ENCODE measurements at places on chromosomes 16 and 17. TPM values are rescaled to one million over a fixed set of nuclear protein-coding genes. Genes with fewer than 3 reads are reported as not detected.
A peak's percentile ranks its signal among the peaks of the same experiment; 100 is the strongest.

DNA sequence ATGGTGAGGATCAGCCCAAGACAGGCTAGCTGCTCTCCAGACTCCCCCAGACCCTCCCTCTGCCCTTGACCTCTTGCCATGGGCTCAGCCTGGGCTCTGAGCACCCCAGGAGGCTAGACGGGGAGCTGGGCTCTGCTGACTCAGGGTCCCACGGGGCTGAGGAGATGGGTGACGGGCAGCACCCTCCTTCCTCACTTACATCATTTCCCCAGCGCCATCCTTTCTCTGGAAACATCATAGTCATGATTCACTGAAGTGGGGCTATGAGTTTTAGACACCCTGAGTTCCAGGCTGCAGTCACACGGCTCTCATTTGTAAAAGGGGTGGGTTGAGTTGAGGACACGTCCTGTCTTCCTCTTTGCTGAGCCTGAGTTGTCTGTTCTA is 3.0 kb upstream of the ITGAX start:
- DNase-seq: no peak

DNA sequence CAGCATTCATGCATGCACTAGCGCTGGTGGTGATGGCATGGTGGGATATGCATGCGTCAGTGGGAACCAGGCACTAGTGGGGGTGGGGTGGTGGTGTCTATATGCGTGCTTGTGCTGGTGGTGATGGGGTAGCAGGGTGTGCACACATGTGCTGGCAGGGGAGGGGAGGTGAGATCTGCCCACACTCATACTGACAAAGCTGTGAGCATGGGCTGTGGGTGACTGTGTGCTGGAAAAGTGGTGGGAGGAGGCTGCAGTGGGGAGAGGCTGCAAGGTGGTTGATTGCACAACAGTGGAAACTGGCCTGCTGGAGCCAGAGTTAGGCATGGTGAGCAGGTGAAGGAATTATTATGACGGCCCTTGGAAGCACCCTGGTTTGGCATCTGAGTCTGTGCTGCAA is 31.3 kb upstream of the TEKT1 start:
- no peak for DNase-seq

DNA sequence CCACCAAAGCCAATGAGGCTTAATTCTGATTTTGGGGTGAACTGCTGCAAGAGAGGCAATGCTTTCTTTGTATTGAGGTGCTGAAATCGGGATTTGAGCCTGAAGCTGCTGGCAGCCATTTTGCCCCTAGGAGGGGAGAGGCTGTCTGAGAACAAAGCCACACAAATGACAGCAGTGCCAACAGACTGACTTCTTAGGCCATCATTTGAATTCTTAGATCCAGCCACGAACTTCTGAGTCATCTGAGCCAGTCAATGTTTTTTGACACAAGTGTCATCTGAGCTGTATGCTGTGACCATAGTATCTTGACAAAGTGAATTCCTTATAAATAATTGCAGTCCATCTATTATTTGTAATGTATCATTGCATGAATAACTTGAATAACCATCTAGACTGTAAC is 29.0 kb downstream of the HYDIN start:
- no peak for DNase-seq

DNA sequence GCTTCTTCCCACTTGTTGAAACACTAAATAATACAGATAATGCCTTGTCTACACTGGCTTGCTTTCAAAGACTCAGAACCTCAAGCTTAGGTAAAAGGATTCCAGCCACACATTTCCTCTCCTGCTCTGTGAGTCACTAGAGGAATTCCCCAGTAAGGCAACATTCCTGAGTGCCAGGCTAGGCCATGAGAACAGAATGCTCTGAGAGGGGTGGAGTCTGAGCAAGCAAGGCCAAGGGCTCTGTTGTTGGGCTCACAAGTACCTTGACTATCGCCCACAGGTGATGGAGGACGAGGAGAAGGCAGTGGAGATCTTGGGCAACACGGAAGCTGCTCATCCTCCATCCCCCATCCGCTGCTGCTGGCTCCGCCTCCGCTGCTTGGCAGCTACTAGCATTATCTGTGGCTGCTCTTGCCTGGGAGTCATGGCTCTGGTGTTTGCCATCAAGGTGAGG is 6.7 kb upstream of the PHKG2 start:
- no peak for DNase-seq

The DDX28 gene
- 2.9 TPM for total RNA-seq

DNA sequence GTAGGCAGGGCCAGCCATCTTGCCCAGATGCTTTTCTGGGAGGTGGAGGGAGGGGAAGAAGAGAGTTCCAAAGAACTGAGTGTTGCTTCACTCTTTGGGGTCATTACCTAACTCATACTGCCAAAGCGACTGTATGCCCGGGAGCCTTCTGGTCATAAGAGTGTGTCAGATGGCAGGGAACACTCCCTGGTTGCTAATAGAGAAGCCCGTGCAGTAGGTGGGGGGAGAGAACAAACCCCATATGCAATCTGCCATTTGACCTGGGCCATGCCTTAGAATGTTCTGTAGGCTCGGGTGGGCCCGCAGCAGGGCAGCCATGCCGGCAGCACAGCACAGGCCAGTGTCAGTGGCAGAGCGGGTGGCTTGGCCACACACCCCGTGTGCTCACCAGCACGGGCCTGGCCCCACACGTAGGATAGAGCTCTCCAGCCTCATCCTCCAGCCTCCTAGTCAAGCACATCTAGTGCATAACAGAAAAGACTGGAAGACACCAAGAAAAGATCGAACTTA is 120.5 kb downstream of the SOCS1 start:
- no peak for DNase-seq

- DNase-seq: peak; percentile 57
Measured at GRCh38 chr17:39194089-39194984, 3.1 kb downstream of the CACNB1 start.

The PPP1R27 gene
- total RNA-seq: not detected

DNA sequence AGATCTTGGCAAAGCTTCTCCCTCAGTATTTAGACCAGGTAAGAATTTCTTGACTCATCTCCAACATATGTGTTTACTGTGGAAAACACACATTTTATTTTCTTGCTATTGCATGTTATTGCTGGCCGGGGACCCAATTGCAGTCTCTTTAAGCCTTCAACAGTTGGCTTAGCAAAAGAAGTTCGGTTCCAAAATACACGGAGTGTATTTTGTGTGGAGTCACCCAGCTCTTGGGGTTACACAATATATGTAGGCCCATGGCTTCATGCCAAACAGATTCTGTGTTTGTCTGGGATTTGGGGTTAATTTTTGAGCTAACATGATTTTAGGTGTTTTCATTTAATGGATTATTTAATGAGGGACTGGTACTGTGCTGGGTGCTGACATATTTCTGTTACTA is 4.0 kb downstream of the ALDH3A2 start:
- DNase-seq: no peak

DNA sequence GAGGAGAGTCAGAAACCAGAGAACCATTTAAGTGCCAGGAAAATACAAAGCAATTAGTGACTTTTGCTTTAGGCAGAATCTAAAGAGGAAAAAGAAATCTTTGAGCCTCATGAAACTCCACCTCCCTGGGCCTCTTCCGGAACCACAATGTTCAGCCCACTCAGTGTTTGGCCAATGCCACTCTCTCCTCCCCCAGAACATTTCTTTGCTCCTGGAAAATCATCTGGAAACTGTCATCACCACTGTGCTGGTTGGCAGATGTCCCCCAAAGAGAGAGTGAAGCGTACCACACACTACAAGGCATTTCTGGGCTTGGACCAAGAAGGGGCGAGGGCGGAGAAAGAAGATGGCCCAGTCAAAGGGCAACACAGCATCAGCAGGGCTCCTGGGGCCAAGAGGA is 7.1 kb upstream of the SOX9 start:
- no peak for DNase-seq

DNA sequence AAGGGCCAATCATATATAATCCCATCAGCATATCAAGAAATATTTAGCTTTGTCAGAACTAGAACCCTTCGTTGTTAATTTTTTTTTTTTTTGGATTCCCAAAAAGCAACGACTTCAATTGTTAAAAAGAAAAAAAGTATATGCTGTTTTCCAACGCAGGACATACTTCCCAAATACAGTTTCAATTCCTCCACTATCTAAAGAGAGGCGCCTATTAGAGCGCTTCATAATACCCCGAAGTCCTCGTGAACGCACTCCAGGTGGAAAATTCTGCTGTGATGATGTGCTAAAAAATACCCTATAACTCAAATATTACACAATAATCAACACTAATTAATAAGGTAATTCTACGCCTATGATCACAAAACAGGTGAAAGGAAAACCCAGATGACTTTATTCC is 20.8 kb downstream of the GNA13 start:
- DNase-seq: no peak

The DHRS7C gene
- not detected for total RNA-seq

DNA sequence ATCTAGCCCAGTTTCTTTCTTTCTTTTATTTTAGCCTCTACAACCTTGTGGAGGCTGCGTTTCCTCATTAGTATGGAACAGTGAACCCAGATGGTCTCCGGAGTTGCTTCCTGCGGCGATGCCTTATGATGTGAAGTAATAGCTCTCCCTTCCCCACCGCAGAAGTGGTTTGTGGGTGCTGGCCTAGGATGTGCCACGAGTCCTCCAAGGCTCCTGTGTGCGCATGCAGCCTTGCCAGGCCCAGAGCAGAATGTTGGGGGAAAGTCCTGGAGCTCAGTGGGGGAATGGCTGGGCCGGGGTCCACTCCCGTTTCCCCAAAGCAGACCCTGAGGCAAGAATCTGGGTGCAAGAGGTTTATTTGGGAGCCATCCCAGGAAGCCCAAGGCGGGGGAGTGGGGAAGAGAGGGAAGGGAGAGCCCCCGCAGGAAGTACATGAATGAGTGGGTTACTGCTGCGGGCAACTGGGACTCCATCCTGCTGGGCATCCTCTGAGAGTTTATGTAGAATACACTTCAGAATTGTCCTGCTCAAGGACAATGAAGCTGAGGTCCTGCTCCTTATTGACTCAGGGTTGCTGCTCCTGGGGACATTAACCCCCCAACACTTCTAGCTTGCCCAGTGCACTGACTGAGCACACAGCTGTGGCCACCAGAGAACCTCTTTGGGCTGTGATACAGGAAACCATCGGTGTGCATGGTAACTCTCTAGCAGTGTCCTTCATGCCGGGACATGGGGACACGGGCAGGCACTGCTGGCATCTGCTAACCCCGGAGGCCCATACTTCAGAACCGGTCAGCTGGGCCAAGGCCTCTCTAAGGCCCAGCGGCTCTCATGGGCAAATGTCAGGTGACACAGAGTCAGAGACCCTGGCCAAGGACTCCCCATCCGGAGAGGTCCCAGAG is 3.7 kb upstream of the HCRT start:
- no peak for DNase-seq

DNA sequence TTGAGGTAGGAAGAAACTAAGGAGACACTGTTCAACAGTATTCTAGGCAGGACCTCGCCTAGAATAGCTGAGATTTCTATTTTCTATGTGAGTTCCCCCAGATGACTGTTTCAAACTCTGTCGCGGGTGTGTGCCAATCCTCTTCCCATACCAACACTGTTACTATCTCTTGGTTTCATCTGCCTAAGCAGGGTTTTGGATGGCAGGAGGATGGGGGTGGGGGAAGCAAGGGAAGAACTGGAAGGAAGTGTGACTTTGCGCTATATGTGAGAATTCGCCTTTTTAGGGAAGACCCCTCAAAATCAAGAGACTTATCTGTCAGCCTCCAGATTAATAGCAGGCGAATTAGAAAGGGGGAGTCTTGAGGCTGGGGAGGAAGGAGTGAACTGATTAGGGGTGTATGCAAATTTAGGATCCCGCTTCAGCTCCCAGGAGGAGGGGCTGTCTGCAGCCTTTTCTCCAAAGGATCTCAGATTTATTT is 521 bp upstream of the G6PC3 start:
- no peak for DNase-seq

DNA sequence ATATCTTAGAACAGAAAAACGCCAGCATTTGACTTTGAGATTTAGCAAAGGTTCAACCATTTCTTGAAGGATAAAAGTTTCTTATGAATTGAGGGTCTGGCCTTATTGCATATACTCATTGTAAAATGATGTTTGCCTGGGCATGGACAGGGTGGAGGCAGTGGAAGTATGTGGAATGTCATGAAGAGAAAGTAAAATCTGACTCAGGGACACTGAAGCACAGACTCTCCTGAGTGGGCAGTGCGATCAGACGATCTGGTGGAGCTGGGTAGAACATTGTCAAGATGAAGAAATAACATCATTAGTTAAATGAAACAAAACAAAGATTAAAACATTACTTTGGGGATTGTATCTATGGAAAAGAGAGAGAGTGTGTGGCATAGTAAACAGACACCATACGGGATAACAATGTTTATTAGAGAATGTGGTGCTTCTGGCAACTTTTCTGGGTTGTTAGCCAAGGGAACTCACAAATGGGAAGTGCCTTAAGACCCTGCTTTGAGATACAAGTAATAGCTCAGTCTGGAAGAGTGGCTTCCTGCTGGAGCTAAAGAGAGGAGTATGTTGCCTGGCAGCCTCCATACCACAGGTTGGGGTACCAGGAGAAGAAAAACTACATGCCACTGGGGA is 4.4 kb downstream of the MAP3K3 start:
- no peak for DNase-seq

- DNase-seq: no peak
Measured at GRCh38 chr17:47620503-47621245, 29.0 kb upstream of the KPNB1 start.

- peak; percentile 13 for DNase-seq
Measured at GRCh38 chr17:55845385-55845784, 94.5 kb downstream of the PCTP start.

- no peak for DNase-seq
Measured at GRCh38 chr17:38476549-38476948, 48.3 kb downstream of the ARHGAP23 start.

The GJC1 gene
- 22.8 TPM for total RNA-seq

DNA sequence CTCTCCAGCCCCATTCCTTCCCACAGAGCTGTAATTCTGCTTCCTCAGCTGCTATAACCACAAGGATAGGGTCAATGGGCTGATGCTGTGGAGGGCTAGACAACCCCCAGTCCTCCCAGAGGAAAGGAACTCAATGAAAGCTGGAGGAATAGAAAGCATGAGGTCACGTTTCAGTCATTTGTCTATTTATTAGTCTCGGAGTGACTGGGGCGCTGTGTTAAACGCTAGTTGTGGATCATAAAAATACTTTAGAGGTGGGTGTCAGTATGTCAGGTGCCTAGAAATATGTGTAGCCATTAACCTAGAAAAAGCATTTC is 787 bp upstream of the CCL3L1 start:
- no peak for DNase-seq

- DNase-seq: peak; percentile 75
Measured at GRCh38 chr17:82876602-82877379, 37.0 kb upstream of the ZNF750 start.

DNA sequence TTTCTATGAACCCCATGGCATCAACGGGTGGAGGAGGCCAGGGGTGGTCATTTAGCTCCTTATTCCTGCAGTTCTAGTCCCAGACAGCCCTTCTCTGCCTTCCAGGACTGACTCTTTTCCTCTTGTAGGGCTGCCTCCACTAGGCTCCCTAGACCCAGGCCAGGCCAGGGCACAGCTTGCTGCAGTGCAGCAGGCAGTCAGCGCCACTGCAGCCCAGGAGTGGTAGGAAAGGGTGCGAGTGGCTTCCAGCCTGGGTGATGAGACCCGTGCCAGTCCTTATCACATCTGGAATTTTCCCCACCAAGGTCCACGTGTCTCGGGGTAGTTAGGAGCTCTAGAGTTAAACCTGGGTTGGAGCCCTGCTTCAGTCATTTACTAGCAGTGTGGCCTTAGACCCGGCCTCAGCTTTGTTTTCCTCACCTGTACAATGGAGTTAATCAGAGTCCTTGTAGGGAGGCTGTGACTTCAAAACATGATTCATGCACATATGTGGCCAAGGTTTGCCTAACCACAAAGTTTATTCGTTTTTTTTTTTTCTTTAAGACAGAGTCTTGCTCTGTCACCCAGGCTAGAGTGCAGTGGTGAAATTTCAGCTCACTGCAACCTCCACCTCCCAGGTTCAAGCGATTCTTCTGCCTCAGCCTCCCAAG is 4.7 kb downstream of the SLC5A11 start:
- DNase-seq: no peak

The SCPEP1 gene
- 52.3 TPM for total RNA-seq

- peak; percentile 51 for DNase-seq
Measured at GRCh38 chr17:82497483-82498405, 21.8 kb upstream of the FOXK2 start.
